ENCODE measurements at places on chromosomes 12 and 14.

GRCh38 chr14:77866932-77867331 is 67.0 kb downstream of the ADCK1 start:
- DNase-seq, result no peak

GRCh38 chr12:114875313-114875712 is 191.3 kb upstream of the TBX3 start:
- no peak for DNase-seq

DNA sequence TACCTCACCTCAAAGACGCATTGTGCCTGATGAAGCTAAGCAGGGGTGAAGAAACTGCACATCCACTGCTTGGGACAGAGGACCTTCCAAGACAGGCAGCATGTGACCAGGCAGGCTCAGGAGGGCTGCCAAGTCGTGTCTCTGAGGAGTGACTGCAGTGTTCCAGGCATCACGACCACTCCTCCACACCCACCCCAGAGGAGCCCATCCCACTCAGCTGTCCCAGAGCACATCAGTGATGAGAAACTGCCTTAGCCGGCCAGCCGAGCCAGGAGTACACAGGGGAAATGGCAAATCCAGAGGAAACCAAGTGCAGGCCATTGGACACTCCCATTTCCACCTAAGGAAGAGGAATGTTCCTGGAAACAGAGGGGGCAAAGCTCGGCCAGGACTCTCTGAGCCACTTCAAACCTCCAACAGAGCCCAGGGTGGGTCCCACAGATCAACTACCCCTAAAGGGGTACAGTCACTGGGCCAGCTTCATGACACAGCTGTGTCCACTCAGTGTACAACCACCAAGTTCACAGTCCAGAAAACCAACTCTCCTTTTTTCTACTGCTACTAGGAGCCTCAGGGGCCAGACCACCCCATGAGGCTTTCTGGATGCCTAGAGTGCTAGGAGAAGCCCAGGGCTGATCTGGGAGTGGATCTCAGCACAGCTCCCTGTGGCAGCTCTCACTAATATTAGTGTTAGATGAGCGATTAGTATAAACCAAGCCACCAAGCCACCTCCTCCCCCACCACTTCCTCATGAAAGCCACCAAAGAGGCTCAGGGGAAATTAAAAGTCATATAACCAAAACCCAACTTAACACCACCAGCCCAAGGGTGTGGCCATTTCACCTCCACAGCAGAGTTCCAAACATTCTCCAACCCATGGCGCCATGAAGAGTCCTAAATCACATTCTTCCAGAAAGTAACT is 15.4 kb downstream of the PXN start:
- DNase-seq, result no peak

DNA sequence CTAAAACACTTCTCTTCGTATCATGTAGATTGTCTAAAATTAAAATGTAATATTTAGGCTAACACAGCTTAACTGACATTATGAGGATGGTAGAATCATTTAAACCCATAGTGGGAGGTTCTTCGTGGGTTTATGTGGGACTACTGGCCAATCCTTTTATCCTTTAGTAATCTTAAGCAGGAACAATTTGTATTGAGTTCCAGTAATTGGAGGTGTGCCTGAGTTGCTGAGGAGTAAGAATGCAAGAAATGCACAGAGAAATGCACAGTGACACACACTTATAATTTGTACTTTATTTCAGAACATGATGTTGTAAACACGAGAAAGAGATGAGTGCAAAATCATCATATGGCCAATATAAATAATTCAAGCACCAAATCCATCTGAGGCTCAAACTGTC is 22.3 kb downstream of the OTOGL start:
- DNase-seq, result no peak

DNA sequence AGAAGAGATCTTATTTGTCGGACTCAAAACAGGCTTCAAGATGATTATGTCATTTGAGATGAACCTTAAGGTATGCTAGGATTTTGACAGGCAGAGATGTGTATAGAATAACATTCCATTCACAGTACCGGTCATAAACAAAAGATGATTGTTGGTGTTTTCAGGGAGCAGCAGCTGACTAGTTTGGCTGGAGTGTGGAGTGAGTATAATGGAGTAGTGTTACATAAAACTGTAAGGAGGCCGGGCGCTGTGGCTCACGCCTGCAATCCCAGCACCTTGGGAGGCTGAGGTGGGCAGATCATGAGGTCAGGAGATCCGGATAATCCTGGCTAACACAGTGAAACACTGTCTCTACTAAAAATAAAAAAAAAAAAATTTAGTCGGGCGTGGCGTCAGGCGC is 23.9 kb downstream of the SERPINA10 start:
- DNase-seq, result no peak
